ENCODE measurements at places on chromosomes 5 and 9. TPM values are rescaled to one million over a fixed set of nuclear protein-coding genes. Genes with fewer than 3 reads are reported as not detected.

Gene HCN1
- total RNA-seq = not detected

DNA sequence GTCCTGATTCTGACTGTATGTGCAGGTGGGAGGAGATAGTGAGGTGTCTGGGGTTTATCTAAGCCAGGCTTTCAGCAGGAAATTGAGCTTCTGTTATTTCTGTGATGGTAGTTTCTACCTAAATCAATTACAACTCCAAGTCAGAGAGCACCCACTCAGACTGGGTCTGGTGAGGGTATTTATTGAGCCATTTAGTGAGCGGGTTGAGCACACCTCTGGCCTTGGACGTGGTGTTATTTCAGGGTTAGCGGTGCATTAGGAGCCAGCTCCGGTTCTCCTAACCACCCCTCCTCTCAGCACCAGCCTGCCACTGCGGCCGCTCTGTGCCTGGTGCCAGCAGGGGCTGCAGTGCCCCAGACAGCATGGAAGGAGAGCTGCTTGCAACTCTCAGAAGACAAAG lies 238.9 kb downstream of the CACNA1B start:
- no peak for DNase-seq

Gene PPP3R2
- not detected for total RNA-seq

Gene CAAP1
- total RNA-seq = 19.6 TPM

Gene AQP7
- 1.1 TPM for total RNA-seq

Gene DND1
- 2.1 TPM for total RNA-seq

Gene CXCL14
- not detected for total RNA-seq

Gene PCDHA5
- not detected for total RNA-seq
